ENCODE measurements at places on chromosomes 12 and 14.

GRCh38 chr12:14284184-14284722 lies 81.2 kb upstream of the ATF7IP start:
- peak; percentile 44 for DNase-seq

- DNase-seq: peak; percentile 70
Measured at GRCh38 chr12:55974308-55974730, 441 bp downstream of the RAB5B start.

DNA sequence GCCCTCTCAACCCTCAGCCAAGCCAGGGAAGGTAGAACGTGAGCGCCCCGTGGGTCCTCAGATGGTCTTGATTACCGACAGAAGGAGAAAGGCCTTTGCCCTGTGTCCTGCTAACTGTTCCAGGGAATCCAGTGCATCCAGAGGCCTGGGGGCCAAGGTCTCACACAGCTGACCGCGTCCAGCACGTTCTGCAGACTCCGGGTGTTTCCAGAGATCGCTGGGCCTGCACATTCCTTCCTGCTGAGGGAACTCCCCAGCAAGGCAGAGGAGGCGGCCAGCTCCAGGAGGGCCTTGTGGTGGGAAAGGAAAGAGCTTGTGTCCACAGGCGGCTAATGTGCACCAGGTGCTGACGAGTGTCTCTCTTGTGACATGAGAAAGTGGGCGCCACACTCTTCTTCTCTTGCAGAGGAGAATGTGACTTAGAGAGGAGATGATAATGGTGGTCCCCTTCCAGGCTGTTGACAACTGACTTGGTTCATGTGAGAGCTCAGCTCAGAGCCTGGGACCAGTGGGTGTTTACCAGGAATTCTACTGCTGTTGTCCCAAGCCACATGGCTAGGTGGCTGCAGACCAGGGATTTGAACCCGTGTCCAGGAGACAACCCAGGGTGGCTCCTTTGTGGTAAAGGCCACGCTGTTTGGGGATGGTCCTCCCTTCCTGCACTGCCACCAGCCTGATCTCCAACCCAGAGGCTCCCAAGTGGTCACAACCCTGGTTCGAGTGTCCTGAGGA lies 46.8 kb upstream of the DLK1 start:
- peak; percentile 91 for DNase-seq

- no peak for DNase-seq
Measured at GRCh38 chr12:1984759-1985158, 19.5 kb downstream of the DCP1B start.

GRCh38 chr12:63952995-63953394 lies 108.5 kb downstream of the SRGAP1 start:
- DNase-seq: no peak

DNA sequence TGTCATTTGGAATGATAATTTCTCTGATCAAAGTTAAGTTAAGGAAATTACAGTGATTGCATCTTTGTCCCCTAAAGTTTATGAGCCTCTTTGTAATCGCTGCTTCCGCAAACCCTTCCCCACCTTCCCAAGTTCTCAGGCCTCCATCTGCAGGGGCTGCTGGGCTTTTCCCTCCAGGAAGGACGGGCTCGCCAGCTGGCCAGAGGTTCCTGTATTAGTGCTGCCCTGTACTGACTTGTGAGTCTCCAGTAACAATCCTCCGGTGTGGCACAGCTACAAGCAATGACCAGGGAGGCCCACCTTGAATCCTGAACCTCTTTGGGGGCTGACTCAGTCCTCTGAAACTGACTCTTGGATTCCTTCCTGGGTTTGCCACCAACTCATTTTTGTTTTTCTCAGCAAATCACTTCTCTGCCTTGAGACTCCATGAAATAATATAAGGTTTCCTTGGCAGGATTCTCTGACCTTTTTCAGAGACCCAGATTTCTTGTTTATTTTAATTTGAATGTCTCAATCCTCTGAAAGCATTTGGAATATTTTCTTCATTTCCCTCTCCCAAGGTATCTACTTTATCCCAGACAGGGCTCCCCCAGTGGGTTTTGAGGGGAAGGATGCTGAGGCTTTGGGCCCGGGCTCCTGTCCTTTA lies 398.6 kb downstream of the ZFP36L1 start:
- DNase-seq: peak; percentile 67

- DNase-seq: no peak
Measured at GRCh38 chr14:73176685-73177084, 40.4 kb downstream of the PSEN1 start.

- DNase-seq: no peak
Measured at GRCh38 chr14:21880918-21881317, 207.3 kb upstream of the OR4E1 start.

- no peak for DNase-seq
Measured at GRCh38 chr12:96034621-96035282, 635 bp downstream of the LTA4H start.

- no peak for DNase-seq
Measured at GRCh38 chr14:96145116-96145864, 59.3 kb upstream of the BDKRB2 start.

Data from left hindlimb (tissue), 1 donor.